ENCODE measurements at places on chromosomes 5 and 9.

GRCh38 chr9:131530920-131531832, at the start of gene UCK1:
Gene UCK1 (minus strand): TSS chr9:131531263. CDS start chr9:131531174, 89 bp downstream.
- DNase-seq = peak; percentile 79

- DNase-seq = peak; percentile 61
These were observed at the start of gene ADAMTS19 for GRCh38 chr5:129459777-129460671. Gene ADAMTS19 (plus strand): TSS chr5:129460298. CDS start chr5:129460392, 94 bp downstream.

GRCh38 chr5:133847886-133848285, 120.5 kb downstream of the C5orf15 start:
- DNase-seq = no peak

DNA sequence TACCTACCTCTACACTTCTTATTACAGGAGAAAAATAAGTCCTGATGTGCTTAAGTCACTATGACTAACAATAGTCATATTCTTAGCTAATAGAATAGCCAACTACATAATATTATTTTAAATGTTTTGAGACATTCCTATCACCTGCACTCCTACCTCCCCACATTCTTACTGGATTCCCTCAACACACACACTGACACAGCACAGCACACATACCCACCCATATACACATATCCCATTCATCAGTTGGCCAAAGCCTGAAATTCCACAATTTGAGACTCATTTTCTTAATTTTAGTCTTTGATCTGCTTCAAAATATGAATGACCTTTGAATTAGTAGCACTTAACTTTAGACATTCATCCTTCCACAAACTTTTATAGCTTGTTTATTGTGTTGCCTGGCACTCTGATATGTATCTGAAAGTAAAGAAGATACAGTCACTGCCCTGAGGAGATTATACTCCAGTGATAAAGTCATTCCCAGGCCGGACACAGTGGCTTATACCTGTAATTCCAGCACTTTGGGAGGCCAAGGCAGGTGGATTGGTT, 168.3 kb upstream of the RASA1 start:
- DNase-seq = no peak

DNA sequence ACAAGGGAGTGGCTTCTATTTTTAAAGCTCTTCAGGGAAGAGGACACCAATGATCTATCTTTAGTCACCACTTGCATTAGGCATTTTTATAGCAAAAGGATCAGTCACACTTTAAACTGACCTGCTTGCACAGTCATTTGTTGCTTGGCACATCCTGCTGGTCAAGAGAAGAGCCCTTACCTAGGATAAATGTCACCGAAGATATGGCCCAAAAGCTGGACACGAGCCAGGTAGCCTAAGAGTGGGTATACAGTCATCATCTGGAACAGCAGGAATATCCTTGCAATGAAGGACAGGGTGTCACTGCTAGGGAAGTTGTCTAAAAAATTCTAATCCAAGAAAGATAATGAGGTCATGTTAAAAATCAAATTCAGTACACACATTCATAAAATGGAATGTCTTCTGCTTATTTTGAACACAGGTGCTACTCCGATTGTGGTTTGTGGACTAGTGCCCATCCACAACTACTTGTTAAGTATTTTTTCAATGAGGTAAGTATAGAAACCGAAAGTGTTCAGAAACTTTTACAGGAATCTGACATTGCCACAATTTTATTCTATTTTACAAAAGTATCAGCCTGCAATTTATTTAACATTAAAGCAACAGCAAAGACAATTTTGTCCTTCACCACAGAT, 78.4 kb downstream of the SLC38A9 start:
- DNase-seq = no peak

- no peak for DNase-seq
These were observed 12.7 kb downstream of the PTPDC1 start for GRCh38 chr9:94096819-94097577.

- no peak for DNase-seq
These were observed 276.7 kb upstream of the KIF2A start for GRCh38 chr5:62029303-62029702.

GRCh38 chr9:75612205-75612604, 278.3 kb upstream of the PCSK5 start:
- no peak for DNase-seq

GRCh38 chr5:15285901-15286583, 213.9 kb upstream of the FBXL7 start:
- DNase-seq = no peak

- DNase-seq = no peak
These were observed 243.6 kb downstream of the PRELID2 start for GRCh38 chr5:145591578-145591977.

DNA sequence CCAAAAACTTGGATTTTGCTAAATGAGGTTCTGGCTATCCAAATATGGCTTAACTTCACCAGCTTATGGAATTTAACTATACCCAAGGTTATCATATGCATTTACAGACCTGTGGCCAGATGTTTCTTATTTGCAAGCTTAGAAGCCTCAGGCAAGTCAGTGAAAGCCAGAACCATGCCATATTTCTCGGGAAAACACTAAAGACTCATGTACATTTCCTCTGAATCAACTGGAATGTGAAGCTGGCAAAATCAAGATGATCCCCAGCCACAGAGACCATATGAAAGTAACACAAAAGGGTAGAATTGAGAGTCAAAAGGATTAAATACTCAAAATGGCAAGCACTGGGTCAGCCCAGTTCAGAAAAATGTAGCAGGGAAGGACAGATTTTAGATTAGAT, 76.4 kb upstream of the SLC1A1 start:
- DNase-seq = no peak

DNA sequence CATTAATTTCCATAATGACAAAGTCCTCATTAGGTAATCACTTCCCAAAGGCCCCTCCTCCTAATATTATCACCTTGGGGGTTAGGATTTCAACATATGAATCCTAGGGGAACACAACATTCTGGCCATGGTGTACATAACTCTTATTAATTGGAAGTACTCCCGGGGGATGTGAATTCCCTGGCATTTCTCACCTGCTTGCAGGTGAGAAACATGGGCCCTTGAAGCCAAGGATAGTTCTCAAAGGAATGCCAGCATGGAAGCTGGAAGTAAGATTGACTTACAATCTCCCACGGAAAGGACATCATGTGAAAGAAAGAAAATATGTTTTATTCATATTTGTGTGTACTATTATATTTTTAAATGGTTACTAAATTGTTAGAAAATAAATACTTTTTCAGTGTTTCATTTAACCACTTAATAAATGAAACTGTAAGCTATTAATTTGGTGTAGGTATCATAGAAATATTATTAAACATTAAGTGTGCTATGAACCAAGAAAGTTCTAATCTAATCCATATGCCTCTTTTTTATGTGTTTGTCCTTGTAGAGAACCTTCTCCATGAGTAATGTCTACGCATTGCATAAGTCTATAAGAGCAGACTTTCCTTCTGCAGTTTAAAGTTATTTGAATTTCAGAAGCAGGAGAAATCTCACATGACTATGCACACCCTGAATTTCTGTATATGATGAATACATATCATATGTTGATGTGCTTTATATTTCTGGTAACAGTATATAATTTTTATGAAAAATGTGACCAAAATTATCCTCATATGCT, 59.4 kb downstream of the ANXA1 start:
- DNase-seq = no peak
